ENCODE measurements at places on chromosomes 2 and 18. TPM values are rescaled to one million over a fixed set of nuclear protein-coding genes. Genes with fewer than 3 reads are reported as not detected.
A peak's percentile ranks its signal among the peaks of the same experiment; 100 is the strongest.

DNA sequence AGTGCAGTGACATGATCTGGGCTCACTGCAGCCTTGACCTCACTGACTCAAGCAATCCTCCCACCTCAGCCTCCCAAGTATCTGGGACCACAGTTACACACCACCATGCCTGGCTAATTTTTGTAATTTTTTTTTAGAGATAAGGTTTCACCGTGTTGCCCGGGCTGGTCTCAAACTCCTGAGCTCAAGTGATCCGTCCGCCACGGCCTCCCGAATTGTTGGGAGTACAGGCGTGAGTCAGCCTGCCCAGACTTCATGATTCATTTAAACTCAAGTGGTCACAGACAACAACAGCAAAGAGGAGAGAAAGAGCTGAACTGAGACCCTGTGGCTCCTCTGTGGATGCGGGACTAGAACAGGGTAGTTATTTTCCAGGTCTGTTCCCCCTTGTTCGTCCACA lies 83.0 kb downstream of the TSHZ1 start:
- no peak for DNase-seq

DNA sequence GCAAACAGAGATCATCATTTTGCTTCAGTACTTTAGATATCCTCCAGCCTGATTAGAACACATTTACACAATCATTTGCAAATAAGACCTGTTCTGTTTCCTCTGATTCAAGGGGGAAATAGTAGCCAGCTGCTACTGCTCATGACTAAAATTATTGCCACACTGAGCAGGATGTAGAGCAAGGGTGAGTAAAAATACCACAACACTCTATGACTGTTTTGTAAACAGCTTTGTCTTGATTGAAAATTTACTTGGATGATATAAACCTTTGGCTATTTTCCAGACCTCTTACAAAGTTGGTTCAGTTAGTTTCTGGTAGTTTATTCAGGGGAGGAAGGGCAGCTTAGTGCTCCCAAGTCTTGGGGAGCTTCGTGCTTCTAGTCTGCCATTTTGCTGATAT lies 286.4 kb upstream of the CNTNAP5 start:
- no peak for DNase-seq

GRCh38 chr18:1585881-1586488 lies 681.3 kb downstream of the ADCYAP1 start:
- DNase-seq = peak; percentile 9

- DNase-seq = no peak
These were observed 17.9 kb upstream of the GNAL start for GRCh38 chr18:11671156-11671555.

GPR45 gene
- not detected for total RNA-seq

DNA sequence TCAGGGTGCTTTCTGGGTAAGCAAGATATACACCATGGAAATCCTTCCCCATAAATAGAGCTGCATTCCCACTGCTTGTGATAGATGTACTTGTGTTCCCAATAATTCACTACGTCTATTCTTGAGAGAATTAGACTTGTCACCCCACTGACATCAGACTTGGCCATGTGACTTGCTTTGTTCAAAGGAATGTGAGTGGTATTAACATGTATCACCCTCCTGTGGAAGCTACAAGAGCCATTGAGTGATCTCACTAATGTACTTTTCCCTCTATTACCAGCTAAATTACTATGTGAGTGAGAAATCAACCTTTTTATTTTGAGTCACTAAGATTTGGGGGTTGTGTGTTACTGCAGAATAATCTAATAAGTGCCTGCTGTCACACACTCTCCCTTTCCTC lies 176.0 kb downstream of the CCDC178 start:
- peak; percentile 9 for DNase-seq

RAB6C gene
- 0.34 TPM for total RNA-seq

All from kidney epithelial cell (primary cell).